ENCODE measurements at places on chromosomes 12 and 14. TPM values are rescaled to one million over a fixed set of nuclear protein-coding genes. Genes with fewer than 3 reads are reported as not detected.

MSRB3 gene
- total RNA-seq = 31.7 TPM

ARHGDIB gene
- total RNA-seq = 24.9 TPM

APOF gene
- total RNA-seq = not detected

CLEC4D gene
- not detected for total RNA-seq

DNA sequence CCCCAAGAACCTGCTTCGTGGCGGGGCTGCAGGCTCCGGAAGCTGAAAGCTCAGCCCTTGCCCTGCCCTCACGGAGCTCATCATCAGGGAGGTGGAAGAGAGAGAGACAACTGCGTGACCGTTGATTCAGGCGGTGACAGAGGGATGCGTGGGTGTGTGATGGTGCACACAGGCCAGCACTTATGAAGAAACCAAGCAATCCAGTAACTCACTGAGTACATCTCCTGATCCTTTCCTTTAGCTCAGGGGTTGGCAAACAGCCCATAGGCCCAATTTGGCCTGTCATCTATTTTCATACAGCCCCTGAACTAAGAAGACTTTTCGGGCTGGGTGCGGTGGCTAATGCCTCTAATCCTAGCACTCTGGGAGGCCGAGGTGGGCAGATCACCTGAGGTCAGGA, 49.9 kb downstream of the TESC start:
- no peak for DNase-seq

DNA sequence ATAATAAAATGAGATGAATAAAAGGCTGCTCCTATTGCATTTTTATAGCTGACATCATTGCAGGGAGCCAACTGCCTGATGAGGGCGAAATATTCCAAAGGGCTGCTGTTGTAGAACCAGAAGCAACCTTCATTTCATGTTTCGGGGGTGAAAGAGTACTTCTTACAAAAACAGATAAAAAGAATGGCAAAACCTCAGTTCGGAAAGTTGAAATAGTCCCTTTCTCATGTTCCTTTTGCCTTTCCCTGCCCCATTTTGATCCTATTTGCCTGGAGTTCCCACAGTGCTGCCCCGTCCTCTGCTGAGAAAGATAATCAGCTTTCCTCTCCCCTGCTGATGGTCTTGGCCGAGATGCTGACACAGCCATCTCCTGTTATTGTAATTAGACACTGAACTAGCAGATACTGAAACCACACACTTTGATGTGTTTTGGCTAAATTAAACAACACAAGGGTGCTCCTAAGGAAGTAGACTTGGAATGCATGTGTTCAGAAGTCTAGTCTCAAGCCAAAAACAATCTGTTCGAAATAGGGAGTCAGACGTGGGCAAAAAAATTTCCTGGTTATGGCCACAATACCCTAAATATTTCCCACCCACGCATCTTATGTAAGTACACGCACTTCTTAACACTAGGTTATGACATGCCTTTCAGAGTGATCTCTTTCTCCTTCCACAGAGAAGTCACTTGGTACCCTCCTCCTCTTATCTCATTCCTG, 117.2 kb downstream of the PPM1H start:
- DNase-seq = peak; percentile 61

DNA sequence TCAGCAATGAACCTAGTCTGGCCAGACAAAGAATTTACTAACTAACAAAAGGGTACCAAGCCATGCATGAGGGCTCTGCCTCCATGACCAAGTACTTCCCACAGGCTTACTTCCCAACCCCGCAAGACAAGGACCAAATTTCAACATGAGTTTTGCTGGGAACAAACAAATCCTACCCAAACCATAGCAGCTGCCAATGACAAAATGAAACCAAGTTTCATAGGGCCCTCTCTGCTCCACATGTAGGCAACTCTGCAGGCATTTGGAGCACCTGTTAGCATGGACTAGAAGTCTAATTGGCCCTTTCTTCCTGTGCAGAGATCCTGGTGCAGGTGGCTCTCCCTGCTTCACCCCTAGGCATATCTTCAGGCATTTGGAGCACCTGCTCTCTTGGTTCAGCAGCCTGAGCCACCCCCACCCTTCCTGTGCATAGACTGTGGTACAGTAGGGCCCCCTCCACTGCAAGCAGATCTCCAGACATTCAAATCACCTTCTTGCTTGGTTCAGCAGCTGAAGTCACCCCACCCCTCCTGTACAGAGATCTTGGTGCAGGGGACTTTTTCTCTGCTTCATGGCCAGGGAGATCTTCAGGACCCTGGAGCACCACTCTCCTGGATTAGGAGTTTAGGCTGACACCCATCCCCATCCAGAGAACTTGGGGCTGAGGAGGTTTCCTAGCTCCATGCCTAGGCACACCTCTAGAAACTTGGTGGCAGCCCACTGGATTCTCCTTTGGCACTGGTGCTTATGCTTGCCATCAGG, 308.7 kb downstream of the RPAP3 start:
- DNase-seq = no peak

DNA sequence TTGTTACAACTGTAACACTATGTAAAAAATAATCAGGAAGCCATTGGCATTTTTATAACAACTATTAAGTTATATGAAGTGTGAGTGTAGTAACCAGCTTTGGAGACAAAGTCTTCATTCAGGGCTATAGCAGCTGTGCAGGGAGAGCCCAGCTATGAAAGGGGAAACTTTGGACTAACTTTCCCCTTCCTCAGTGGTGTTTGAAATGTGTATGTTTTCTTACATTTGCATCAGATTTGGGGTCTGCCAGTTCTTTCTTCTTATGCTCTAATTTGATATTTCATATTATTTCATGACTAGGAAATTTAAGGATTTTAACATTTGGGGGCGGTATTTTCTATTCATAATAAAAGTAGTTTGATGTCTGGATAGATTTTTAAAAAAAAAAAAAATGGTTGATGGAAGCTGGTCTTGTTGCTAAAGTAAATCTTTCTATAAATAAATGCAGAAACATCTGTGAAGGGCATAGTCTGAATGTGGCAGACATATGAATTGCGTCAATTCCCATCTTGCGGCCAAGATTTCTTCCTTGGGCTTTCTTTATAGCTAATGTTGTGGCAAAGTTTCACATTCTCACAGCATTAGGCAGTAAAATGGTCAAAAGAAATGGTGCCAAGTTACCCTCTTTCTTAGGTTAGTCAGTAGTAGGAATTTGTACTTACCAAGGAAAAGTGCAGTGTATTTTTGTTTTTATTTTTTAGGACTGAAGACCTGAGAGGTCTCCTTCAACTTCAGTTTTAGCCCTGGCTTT, 35.6 kb downstream of the RASSF8 start:
- DNase-seq = peak; percentile 96

GRCh38 chr14:29446971-29447370, 480.7 kb downstream of the PRKD1 start:
- DNase-seq = no peak

DNA sequence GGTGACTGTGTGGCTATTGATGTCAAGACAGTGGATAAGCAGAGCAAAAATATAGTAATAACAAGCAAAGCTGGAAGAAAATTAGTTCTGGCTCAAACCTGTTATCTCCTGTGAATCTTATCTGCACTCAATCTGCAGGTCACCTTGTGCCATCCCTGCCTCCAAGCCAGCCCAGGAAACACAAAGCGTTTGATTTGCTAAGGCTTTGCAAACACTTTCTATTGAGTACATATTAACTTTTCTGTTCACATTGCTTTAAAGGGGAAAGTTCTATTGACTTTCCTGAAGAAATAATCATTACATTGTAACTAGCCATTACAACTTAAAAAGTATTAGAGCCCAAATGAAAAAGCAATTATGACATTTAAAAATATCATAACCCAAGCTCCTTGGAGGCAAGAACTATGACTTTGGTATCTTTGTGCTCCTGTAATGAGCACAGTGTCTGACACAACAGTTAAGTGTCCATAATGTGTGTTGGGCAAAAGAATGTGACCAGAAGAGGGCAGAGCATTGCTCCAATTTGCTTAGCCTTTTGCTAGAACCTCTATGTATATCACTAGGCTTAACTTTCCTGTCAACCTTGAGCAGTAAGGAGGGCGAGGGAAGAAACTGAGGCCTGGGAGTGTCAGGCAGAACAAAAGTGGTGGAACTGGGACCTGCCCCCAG, 24.7 kb downstream of the SERPINA3 start:
- DNase-seq = no peak
